NCI-H526 treated with DMSO at 0.1 percent for 48 hours (cell line): ENCODE measurements at places on chromosomes 11 and 22.

- DNase-seq: no peak
Measured at GRCh38 chr11:116847612-116848011, 10.2 kb upstream of the APOA1 start.

DNA sequence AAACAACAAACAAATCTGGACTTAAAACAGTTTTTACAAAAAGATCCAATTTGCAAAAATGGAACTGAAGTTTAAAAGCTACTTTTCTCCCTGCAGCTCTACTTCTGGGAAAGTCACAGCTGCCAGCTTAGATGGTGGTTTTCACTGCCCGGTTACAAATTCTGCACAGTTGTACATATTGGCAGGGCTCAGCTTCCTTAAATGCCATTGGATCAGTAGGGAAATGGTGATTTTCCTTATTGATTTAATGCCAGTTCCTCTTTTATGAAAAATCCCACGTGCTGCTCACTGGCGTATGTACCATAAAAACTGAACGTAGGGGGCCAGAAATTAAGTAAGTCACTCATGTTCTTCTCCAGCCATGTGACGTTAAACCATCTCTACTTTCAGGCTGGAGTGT, 22.8 kb downstream of the GRAP2 start:
- DNase-seq: no peak

DNA sequence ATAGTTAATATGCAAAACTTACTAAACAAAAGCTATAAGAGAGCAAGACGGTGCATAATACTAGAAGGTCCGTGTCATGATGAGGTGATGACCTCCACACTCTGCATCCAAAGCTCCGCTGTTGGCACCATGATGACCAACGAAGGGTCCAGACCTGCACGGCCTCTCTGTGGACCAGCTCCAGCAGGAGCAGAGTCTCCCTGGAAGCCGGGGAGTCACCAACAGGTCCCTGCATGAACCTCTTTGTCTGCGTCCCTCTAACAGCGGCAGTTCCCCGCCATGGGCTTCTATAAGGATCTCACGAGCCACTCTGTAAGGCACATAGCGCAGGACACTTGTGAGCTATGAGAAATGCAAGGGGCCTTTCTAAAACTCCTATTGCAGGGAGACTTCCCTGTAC, 517.3 kb downstream of the BRD1 start:
- no peak for DNase-seq

DNA sequence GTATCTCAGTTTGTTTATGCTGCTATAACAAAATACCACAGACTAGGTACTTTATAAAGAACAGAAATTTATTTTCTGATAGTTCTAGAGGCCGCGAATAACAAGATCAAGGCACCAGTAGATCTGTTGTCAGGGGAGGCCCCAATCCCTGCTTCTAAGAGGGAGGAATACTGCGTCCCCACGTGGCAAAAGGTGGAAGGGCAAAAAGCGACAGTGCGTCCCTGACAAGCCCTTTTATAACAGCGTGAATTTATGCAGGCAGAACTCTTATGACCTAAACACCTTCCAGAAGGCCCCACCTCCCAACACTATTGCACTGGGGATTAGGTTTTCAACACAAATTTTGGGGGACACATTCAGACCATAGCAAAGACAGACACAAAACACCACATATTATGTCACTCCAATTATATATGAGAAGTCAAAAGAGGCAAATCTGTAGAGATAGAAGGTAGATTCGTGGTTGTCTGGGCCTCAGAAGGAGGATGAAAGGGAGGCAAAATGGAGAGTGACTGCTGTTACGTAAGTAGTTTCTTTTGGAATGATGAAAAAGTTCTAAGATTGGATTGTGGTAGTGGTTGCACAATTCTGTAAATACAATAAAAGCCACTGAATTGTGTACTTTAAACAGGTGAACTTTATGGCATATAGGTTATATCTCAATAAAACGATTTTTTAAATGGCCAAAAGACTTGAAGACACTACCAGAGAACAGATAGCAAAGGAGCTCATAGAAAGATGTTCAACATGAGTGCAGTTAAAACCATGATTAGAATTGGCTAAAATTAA, 30.1 kb upstream of the TNRC6B start:
- no peak for DNase-seq

GRCh38 chr11:1026163-1026450, 10.4 kb downstream of the MUC6 start:
- no peak for DNase-seq

- DNase-seq: no peak
Measured at GRCh38 chr11:20156280-20156875, 3.9 kb downstream of the DBX1 start.

DNA sequence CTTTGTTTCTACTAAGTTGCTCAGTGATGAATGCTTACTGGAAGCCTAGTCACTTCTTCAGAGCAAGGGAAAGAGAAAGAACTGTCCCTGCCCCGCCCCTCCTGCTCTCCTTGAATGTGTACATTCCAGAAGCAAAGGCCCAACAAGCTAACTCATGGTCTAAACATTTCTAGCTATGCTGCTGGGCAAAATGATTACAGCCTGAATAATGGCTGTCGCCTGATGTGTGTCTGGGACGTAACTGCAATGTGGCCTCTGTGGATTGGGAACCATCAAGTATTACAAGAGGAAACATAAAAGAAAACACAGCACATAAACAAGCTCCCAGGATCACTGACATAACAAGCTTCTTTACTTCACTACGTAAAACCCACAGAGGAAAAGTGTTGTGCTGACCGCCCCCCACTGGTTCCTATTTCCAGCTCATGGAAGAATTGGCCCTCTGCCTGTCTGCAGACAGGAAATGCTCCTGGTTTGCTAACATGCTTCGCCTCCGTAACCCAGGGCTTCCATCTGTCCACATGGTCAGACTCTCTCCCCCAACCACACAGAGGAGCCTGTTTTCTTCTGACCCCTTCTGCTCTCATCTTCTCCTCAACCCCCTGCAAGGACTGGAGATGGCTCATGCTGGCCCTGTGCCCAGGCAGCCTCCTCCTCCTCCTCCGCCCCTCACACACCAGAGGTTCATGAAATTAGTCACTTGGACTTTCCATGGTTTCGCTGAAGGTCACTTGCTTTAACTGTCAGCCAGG, 187.2 kb downstream of the MAML2 start:
- DNase-seq: no peak

DNA sequence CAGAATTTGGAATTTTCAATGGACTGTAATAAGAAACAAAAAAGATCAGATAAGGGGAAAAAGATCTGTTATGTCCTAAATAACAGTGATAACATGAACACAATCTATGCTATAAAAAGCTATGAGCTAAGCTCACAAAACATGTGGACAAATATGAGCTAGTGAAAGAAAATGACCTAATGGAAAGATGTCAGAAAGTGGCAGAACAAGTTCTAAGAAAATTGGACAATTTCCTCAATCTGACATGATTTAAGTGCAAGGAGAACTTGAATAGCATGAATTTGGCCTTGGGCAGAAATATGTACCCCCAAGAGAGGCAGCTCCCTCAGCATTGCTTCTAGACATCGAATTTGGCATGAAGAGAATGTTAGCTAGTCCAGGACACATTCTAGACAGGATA, 212.0 kb upstream of the PGR start:
- DNase-seq: no peak

GRCh38 chr11:48106166-48106565, 110.4 kb upstream of the OR4B1 start:
- no peak for DNase-seq

GRCh38 chr22:36384766-36385481, 2.8 kb downstream of the MYH9 start:
- no peak for DNase-seq

GRCh38 chr22:22700631-22701030, 56.2 kb downstream of the GGTLC2 start:
- DNase-seq: no peak

GRCh38 chr22:45598596-45599217, 72.9 kb upstream of the ATXN10 start:
- DNase-seq: no peak

DNA sequence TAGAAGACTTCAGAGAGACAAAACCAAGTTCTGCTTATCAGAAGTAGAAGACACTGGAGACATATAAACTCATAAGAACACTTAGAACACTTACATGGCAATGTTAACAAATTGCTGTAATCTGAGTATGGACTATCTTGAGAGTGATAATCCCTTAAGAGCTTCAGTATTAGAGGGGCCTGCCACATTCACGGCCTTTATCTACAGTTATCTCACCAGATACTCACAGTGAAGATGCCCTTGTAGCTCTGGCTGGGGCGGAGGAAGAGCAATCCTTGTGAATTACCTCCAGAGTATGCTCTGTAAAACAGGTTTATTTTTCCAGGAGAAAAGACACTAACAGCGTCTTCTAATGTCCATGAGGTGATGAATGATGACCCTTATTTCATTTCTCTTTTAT, 762.8 kb downstream of the FAM181B start:
- no peak for DNase-seq

- DNase-seq: no peak
Measured at GRCh38 chr11:65555693-65556231, 2.4 kb downstream of the LTBP3 start.

DNA sequence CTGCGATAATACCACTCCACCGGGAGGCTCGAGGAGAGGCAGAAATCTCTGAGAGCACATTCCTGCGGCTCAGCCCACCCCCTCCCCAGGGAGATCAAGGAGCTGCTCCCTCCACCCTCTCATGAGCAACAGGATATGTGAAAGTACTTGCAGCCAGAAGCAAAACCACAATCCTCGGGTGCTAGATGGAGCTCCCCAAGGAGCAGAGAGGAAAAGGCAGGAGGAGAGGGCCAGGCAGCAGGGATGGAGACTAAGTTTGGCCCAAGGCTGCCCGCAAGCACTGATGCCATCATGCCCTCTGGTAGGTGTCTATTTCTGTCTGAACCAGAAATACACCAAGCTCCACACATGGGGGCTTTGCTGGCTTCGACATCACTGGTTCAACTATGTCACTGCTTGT, 22.3 kb downstream of the VPS37C start:
- DNase-seq: no peak

DNA sequence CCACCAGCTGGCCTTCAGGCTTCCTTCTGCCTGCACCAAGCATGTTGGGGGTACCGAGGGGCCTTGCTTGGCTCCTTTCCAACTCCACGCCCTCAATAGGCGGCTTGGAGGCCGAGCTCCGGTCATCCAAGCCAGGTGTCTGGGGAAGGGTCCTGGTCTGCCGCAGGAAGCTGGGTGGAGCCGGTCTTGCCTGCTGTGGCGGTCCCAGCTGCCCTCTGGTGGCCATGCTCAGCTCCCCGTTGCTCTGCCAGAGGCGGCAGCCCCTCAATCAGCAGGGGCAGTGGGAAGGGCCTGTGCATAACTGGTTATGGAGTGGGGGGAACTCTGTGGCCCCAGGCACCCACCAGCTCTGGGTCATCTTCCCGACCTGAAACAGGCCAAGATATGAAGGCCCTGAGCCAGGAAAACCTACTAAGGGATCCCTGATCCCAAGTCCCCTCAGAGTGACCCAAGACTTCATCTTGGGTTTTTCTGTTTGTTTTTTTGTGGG, 3.2 kb downstream of the ARVCF start:
- DNase-seq: no peak

DNA sequence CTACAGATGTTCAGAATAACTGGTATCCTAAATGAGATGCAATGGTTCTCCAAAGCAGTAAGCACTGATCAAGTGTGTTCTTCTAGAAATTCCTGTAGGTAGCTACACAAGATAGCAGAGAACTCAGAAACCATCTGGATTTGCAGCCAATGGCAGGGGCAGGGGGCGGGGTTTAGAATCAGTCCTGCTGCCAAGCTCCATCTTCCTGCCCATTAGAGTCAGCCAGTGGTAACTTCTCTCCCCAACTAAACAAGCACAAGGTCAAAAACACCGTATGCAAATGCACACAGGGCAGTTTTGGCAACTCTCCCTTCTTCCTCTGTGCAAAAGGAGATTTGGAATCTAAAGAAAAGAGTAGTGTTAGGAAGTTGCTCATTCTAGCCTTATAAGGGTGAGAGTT, 237.5 kb upstream of the CCDC90B start:
- DNase-seq: no peak

- no peak for DNase-seq
Measured at GRCh38 chr11:62242021-62242420, at the start of gene SCGB1D2. Gene SCGB1D2, plus strand, starts transcription at chr11:62242239. Its CDS starts 69 bp downstream, at chr11:62242308.

- no peak for DNase-seq
Measured at GRCh38 chr11:4180441-4181183, 86.0 kb downstream of the RRM1 start.

- no peak for DNase-seq
Measured at GRCh38 chr11:9633679-9634078, 30.2 kb upstream of the SWAP70 start.

GRCh38 chr11:131888230-131888855, 517.9 kb downstream of the NTM start:
- DNase-seq: no peak

DNA sequence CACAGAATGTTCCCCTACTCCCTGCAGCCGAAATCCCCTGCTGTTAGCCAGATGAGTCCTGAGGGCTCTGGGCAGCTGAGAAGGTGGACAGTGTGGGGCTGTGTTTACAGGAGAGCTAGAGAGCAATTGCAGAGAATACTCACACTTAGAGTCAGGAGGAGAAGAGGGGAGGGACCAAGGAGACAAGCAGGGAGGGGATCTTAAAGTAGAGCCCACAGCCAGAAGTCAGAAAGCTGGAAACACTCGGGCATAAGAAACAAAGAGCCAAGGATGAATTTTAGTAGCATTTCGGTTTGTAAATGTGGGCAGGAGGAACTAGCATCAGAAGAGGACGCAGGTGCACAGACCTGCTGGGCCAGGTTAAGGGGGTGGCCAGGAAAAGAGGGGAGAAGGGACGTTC, 1435.9 kb downstream of the BRD1 start:
- DNase-seq: no peak

DNA sequence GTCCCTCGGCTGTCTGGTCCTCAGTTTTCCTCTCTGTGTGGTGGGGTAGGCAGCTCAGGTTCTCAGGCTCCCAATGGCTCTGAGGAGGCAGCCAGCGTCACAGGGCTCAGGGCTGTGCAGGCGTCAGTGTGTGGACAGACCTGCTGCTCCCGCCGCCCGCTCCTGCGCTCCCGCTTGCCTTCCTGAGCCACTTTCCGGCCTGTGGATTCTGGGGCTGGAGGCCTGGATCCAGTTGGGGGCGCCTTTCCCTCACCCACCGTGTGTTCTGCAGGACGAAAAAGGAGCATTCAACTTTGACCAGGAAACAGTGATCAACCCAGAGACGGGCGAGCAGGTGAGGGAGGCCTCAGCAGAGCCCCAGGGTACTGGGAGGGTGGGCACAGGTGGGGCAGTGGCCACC, 14.7 kb downstream of the DPP3 start:
- DNase-seq: no peak

GRCh38 chr11:109527496-109527895, 105.5 kb downstream of the C11orf87 start:
- no peak for DNase-seq

GRCh38 chr11:3216027-3216525, 2.5 kb downstream of the MRGPRG start:
- no peak for DNase-seq

DNA sequence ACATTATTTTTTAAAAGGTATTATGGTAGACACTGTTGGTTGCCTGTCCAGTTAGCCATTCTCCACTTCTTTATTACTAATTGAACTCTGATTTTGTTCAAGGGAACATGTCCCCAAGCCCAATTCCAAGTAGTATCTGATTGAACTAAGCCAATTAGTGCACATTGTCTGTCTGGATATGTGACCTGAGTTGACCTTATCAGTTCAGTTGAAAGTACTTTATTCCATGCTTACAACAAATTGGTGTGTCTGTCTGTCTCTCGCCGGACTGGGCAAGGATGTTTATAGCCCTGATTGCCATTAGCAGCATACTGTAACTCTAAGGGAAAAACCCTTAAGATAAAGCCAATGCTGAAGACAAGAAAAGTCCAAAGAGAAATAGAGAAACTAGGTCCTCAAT, 85.6 kb downstream of the INTS4 start:
- DNase-seq: no peak
